ENCODE measurements at places on chromosomes 6 and 20.
A peak's percentile ranks its signal among the peaks of the same experiment; 100 is the strongest.

- no peak for DNase-seq
Measured at GRCh38 chr6:51893366-51893765, 194.0 kb downstream of the PKHD1 start.

GRCh38 chr20:23362392-23363256, 642 bp downstream of the GZF1 start:
- no peak for DNase-seq

DNA sequence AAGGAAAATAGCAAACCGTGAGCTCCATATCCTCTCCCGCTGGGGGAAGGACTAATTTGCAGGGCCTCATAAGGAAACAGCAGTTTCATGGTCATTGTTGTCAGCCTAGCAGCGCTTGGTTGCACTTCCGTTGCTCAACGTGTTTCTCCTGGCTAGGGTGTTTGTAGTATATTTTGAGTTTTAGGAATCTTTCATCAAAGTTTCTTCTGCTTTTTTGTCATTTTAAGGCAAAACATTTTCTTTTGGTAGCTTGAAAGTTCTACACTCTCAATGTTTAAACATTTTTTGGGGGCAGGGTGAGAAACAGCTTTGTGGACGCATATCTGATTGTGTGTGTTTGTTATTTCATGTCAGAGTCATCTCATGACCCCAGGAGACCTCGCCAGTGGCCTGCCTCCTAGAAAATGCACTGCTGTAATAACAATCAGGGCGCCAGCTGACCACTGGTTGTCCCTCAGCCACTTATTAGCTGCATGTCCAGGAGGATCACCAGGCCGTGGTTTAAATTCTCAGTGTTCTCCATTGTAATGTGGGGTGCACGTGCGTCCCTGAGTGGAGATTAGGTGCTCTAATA, 20.6 kb downstream of the JARID2 start:
- peak; percentile 28 for DNase-seq

DNA sequence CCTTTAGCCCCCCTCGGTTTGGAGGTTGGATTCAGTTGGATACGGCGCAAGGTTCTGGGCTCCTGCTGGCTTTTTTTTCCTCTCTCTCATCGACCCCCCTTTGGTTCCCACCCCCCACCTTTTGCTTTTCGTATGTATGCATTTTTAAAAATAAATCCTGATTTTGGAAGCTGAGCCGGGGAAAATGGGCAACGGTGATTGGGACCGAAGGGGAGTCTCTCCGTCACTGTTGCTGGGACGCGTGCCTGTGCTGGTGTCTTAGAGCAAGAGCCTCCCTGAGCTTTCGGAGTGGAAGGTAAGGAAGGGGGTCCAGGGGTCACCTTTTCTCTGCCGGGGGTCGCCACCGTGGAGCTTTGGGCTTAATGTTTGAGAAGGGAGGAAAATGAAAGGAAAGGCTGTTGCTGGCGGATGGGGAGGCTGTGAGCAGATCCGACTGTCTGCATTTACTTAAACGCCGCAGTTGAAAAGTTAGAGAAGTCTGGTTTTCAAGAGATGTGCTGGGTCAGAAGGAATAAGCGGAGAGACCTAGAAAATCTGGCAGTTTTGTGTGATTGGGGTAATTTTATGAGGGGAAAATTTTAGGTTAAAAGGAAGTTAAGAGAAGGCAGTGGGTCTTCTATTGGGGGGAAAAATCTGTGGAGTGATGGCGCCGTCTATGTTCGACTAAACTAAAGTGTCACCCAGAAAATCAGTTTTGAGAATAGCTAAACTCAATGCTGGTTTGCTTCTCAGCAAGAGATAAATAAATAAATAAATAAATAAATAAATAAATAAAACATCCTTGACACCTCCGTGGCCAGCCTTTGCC, 828 bp downstream of the ADGRB3 start:
- no peak for DNase-seq

GRCh38 chr6:126302191-126302590, 37.7 kb upstream of the CENPW start:
- DNase-seq, result no peak

DNA sequence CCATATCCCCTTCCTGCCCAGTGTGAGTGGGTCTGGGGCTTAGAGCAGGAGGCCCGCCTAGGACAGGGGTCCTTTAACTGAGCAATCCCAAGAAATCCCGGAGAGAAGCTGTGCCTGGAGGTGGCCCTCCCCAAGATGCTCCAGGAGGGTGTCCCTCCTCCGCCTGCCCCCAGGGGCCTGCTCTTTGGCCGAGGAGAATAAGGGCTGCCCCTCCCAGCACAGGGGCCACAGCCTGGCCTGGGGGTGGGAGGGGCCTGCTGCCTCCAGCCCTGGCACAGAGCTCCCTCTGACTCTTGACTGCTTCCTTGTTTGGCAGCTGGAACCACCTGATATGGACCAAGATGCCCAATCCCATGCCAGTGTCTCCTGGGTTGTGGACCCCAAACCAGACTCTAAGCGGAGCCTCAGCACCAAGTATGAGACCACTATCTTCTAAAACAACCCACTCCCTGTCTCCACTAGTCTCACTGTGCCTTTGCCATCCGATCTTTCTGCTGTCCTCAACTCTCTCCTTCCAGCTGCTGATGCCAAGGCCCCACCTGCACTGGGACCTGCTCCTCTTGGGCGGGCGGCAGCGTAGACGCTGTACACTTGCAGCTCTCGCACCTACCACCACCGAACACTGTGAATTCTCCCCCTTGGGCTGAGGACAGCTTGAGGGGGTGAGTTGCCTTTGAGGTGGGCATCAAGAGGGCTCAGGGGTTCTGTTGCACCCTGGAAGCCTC, 54.3 kb downstream of the TCP11 start:
- no peak for DNase-seq

GRCh38 chr6:15246666-15247499, 1.0 kb downstream of the JARID2 start:
- no peak for DNase-seq

DNA sequence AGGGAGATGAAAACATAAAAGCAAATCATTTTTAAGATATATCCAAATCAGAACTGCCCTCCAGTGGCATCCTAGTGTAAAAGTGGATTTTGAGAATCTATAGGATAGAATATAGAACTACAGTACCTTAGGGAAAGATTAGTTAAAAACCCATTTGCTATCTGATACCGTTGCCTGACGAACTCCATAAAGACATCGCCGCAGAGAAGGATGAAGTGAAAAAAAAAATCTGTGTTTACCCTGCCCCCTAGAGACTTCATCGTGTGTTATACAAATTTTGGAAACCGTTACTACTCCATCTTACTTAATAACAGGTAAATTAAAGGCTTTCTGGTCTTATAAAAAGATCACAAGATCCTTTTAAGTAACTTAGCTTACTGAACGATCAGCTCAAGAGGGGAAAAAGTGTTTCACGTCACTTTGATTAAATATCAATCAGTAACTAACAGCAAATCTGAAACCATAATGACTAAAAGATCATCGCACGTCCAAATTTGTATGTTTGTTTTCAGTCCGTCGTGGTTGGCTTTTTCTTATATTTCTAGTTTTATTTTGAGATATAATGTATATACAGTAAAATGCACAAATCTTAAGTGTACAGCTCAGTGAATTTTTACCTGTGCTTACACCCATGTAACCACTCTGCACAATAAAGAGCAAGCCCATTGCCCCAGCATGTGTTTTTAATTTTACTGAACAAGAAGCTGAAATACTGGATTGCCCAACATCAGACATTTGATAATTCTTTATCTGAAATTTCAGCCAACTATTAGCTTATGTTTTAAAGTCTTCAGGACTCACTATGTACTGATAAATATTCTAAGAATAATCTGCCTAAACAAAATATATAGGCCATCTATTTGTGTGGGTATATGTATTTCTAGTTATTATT, 881 bp upstream of the MCM3 start:
- DNase-seq, result no peak

- no peak for DNase-seq
Measured at GRCh38 chr6:30418448-30418847, 70.9 kb upstream of the HLA-E start.

DNA sequence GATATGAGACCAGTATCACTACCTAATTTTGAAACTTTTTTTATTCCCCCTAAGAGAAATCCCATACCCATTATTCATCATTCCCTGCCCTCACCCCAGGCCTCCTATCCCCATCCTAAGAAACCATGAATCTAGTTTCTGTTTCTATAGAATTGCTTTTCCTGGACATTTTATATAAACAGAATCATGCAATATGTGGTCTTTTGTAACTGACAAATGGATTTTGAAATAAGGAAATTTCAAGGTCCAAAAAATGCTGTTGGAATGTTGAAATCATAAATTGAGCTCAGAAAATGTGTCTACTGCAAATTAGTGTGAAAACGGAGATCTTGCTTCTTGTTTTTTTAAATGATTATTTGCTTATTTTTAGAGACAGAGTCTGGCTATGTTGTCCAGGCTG, 25.1 kb downstream of the RNF217 start:
- no peak for DNase-seq
